Mucosa of gallbladder (tissue), 1 donor: ENCODE measurements at places on chromosomes 7 and 10. TPM values are rescaled to one million over a fixed set of nuclear protein-coding genes. Genes with fewer than 3 reads are reported as not detected.

VWC2 gene
- total RNA-seq: 0.23 TPM

DNA sequence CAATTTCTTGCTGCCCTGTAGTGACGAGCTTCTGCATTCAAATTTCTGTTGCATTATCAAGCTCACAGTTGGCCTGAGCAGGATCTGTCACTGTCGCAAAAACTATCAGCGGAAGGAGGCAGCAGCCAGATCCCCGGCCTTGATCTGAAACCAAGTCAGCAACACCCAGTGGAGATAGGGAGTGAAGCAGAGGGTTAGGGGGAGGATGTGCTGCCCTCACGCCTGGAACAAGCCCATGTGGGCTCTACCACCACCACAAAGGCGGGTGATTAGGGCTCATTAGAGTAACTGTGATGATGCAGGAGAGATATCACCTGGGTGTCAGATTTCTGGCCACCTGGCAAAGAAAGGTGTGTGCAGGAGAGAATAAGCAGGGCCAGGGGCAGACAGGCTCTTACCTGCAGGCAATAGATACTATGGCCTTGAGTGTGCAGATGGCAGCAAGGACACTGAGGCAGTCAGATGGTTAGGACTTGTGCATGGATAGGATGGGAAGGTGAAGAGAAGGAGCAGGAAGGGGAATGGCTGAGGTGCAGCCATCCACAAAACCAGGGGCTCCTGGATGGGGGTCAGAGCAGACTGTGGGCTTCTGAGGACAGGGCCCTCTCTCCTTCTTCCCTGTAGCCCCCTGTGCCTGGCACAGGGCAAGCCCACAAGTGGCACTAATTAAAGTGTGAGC is 417.3 kb downstream of the RPS24 start:
- no peak for DNase-seq

DNA sequence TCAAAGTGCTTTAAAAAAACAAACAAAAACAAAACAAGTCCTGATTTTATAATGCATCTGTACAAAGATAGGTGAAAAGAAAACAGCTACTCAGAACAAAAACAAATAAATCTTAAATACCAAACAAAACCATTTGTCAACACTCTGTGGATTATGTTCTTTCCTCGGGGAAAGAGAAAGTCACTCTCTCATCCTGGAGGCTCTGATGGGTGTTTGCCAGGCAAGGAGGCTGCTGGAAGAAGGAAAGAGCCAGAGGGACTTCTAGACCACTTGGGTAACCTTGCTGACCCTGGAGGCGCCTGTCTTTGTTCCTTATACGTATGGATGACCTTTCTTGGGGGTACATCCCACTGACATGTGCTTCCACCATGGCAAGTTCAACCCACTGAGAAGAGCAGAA is 92.8 kb downstream of the ZRANB1 start:
- DNase-seq: no peak

DNA sequence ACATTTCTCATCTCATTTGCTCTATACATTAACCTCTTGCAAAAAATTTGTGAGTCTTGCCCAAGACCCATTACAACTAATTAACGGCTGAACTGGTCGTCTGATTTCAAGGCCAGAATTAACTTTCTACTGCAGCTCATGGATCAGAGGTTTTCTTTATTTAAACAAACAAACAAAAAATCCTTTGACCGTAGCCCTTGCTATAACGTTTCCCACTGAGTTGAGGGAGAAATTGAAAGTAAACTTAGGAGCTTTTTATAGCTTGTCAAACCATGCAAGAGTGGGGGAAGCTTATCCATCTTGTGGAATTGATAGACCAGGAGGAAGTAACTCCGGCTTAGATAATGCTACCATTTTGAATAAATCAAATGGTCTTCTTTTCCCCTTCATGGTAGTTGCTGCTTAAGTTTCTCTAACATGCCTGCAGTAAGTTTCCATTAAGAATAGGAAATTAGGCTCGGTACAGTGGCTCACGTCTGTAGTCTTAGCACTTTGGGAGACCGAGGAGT is 3.3 kb downstream of the SRGN start:
- no peak for DNase-seq

HTR7 gene
- total RNA-seq: 1.2 TPM

DNA sequence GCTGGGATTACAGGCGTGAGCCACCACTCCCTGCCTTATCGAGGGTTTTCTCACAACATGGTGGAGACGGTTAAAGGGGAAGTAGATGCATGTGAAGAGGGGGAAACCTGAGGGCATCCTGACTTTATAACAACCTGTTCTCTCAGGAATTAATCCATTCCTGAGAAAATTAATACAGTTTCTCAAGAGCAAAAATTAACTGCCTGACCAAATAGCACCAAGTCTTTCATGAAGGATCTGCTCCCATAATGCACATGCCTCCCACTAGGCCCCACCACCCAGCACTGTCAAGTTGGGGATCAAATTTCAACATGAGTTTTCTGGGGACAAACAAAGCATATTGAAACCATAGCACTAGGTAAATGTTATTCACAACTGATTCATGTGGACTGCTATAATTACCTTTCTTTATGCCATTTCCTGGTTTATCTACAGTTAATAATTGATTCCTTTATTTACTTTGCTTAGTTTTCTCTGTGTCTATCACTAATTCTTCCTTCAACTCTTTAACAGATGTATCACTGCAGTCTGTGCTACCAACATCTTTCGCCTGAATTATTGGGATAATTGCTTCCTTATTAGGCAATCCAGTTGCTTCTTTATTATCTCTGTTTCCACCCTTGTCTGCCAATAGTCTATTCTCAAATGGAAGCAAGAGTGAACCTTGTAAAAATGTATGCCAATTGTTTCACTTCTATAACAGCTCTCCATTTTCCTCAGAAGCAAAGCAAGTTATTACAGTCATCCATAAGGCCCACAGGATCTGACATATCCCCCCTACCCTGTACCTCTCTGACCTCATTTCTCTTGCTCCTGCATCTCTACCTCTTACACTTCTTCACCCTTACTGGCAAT is 12.9 kb upstream of the MICU1 start:
- no peak for DNase-seq

NANOS1 gene
- total RNA-seq: 0.60 TPM

CHST3 gene
- total RNA-seq: 10.3 TPM

DNA sequence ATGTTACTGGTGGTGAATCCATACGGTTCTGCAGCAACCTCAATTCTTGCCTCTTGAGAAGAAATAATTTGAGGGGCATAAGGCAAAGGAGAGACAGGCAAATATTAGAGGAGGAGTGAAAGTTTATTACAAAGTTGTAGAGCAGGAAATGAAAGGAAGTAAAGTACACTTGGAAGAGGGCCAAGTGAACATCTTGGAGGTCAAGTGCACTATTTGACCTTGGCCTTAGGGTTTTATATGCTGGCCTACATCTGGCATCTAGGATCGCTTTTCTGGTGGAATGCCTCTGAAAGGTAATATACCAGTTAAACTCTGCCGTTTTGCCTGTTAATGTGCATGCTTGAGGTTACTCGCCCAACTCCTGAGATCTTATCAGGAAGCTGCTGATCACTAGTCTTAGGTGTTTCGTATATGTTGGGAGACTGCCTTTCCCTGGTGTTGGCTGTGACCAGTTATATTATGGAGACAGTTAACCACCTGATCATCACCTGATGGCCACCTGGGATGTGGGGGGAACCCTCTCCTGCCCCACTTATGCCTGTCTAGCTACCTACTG is 66.1 kb upstream of the CYP2C18 start:
- no peak for DNase-seq

GRCh38 chr10:79588800-79589199 is 21.9 kb upstream of the SFTPA1 start:
- DNase-seq: no peak

- DNase-seq: no peak
Observed at GRCh38 chr7:112423987-112424386, 26.3 kb upstream of the IFRD1 start.

DNA sequence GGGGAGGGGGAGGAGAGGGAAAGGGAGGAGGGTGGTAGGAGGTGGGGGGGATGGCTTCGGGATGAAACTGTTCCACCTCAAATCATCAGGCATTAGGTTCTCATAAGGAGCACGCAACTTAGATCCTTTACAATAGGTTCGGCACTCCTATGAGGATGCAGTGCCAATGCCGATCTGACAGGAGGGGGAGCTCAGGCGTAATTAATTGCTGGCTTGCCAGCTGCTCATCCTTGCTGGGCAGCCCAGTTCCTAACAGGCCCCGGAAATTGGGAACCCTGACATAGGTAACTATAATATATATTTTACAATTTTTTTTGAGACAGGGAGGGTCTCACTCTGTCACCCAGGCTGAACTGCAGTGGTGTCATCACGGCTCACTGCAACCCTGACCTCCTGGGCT is 118.8 kb upstream of the SFMBT2 start:
- DNase-seq: peak; percentile 49

DNA sequence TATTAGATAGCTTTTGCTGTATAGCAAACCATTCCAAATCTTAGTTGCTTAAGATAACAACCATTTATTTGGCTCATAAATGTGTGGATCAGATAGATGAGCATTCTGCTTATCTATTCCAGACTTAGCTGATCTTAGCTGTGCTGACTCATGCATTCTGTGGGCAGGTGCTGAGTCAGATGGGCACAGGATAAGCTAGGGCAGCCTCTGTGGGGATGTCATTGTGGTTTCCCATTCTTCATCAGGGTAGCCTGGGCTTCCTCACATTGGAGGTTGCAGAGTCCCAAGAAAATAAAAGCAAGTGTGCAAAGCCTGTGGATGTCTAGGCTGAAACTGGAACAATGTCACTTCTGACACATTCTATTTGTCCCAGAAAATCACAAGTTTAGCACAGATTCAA is 917.0 kb downstream of the TYW1 start:
- DNase-seq: peak; percentile 10

DNA sequence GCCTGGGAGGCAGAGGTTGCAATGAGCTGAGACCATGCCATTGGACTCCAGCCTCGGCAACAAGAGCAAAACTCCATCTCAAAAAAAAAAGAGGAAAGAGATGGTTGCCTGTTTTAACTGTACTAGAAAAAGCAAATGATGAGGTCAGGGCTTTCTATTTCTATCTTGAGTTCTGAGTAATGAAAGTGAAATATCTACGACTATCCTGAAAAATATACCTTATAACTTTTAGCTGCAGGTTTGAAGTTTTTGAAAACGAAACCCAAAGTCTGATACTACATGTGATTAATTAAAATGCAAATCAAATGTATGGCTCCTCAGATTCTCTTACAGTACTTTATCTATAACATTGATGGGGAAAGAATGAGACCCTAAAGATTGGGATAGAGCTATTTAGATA is 636.2 kb upstream of the LRRN3 start:
- no peak for DNase-seq

DNA sequence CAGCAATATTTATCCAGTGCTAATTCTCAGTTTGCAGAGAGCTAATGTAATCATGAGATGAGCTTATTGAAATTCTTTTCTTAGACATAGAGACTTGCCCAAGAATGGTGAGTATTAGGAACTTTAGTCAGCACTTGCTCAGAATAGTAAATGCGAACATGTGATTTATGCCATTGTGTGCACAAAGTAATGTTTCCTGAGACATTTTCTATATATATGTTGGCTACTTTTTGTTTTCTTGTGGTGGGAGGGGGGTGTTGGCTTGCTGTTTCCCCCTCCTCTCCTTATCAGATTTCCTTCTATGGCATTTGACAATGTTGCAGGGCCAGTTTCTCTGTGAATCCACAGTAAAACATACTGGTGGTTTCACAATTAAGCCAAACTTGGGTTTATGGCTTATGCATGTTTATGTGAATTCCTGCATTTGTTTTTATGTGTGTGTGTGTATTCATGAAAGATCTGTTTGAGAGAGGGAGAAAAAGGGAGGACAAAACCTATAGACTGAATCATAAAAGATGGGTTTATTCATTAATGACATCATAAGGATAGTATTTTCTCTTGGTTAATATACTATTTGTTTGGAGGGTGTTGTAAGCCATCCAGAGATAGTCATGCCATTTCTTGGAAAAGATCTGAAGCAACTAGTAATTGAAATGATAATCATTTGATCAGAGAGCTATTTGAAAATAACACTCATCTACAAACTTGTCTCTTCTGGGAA is 36.3 kb downstream of the ARID5B start:
- no peak for DNase-seq

- DNase-seq: no peak
Observed at GRCh38 chr7:132255115-132255797, 321.0 kb downstream of the PLXNA4 start.

PDLIM1 gene
- 114 TPM for total RNA-seq

CPA4 gene
- 0.43 TPM for total RNA-seq

DNA sequence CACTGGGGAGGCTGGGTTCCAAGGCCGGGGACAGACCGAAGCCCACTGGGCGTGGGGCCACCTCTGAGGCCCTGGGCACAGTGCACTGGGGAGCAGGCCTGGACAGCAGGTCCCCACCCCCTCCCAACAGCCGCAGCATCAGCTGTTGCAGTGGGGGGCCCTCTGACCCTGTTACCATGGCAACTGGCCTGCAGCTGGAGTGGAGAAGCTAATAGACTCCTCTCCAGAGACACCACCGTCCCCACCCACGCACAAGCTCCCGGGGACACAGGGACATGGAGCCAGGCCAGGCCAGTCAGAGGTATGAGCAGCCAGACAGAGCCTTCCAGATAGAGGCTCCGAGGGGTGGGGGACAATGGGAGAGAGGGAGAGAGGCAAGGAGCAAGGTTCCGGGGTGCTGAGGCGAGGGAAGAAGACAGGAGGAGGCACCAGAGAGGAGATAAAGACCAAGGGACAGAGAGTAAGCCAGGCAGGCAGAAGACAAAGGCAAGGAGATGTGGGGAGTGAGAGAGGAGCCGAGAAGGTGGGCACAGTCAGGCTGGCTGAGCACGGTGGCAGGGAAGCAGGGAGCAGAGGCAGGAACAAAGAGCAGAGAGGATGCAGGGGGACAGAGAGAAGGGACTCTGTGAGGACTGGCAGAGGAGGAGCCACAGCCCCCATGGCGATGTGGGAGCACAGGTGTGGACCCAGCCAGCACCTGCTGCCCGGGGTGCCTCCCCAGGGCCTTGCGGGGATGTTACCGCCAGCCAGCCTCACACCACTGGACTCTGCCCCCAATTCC is 6.7 kb downstream of the KCNH2 start:
- no peak for DNase-seq

NODAL gene
- 0.12 TPM for total RNA-seq

SAMD9L gene
- 6.4 TPM for total RNA-seq

- DNase-seq: no peak
Observed at GRCh38 chr7:41648501-41648900, 54.4 kb downstream of the INHBA start.

DNA sequence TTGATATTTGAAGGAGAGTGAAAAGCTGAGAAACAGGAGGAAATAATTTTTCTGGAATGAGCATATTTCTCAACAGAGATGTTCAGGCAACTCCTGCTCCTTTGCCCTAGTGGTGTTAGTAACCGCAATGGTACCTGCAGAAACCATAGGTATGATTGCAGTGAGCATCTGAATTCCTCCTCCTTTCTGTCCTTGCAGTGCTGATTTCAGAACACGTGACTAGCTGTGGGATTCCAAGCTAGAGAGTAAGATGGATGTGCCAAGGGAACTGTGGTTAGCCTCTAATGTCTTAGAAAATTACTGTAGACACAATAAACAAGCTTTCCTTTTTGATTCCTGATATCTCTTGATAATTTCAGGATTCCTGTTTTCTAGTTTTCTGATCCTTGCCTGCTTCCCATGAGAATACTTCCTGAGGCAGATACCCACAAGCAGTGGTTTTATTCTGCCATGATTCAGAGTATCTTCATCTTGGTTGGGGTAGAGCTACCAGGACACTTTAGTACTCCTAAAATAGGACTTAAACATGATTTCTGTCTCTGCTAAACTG is 27.5 kb downstream of the LRGUK start:
- no peak for DNase-seq

GRCh38 chr10:16632996-16633395 is 111.3 kb upstream of the C1QL3 start:
- DNase-seq: no peak

GRCh38 chr7:84136336-84136735 is 58.3 kb downstream of the SEMA3A start:
- no peak for DNase-seq
